ENCODE measurements at places on chromosomes 7 and 10. TPM values are rescaled to one million over a fixed set of nuclear protein-coding genes. Genes with fewer than 3 reads are reported as not detected.
A peak's percentile ranks its signal among the peaks of the same experiment; 100 is the strongest.

DPP6 gene
- total RNA-seq: 0.56 TPM

GRCh38 chr10:47257396-47258120 is 42.4 kb upstream of the GDF10 start:
- DNase-seq: no peak

GRCh38 chr7:108604307-108605077 is 34.8 kb downstream of the DNAJB9 start:
- no peak for DNase-seq

GRCh38 chr10:992871-993270 is 4.6 kb downstream of the GTPBP4 start:
- DNase-seq: no peak

LRRC4 gene
- 8.3 TPM for total RNA-seq

GRCh38 chr10:4849555-4850242 is 23.7 kb downstream of the AKR1E2 start:
- peak; percentile 92 for DNase-seq

EBLN1 gene
- not detected for total RNA-seq

DNA sequence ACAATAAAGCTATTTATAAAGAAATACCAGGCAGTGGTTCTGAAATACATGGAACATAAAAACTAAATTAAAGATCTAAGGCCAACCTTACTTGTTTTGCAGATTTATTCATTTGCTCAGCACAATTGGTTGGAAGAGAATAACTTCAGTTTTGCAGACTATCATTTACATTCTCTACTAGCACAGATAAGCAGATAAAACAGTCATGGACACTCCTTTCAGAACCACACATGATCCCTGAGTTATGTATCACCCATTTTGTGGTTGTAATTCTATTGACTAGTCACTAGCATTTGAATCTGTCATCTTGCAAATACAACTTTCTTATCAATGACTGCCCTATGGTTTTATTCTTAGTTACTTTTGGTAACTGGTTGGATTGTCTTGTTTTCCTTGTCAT is 45.1 kb downstream of the PRKAR2B start:
- DNase-seq: no peak

PRSS37 gene
- not detected for total RNA-seq

DNA sequence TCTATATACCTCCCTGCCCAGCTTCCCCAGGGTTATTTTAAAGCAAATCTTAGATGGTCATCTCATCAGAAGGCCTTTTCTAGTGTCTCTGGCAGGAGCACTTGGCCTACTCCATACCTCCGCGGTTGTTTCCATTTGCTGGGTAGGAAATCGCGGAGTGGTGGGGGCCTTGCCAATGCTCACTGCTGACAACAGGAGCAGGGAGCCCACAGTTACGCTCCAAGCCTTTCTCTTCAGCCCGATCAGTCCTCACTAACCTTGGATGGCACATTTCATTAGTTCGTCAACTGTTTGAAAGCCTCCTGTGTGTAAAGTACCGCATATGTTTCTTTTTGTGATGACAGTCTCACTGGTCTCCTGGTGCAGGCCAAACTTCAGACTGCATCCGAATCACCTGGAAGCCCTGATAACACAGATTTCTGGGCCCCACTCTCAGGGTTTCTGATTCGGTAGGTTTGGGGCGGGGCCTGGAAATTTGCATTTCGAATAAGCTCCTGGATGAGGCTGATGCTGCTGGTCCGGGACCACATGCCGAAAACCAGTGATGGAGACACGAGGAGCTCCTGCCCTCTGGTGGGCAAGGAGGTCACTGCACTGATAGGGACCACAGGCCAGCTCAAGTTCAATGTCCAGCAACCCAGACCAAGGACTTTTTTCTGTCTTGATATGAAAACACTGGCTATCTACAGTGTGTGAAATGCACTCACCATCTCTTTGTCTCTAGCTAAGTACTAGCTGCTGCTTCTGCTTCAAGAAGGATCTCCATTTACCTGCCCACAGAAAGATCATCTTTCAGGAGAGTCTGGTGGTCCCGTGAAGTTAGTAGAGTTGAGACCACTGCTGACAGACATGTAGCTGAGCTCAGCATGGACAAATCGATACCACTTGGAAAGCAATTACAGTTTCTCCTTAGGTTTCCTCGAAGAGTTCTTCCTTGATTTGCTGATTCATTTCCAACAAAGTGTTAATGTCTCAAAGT is 14.0 kb downstream of the LRGUK start:
- DNase-seq: peak; percentile 73

AKR1C1 gene
- total RNA-seq: 119 TPM

JAKMIP3 gene
- total RNA-seq: 1.1 TPM

- DNase-seq: no peak
Measured at GRCh38 chr7:36638586-36639263, 85.6 kb downstream of the AOAH start.

GRCh38 chr7:30225863-30226613 is 58.4 kb upstream of the ZNRF2 start:
- DNase-seq: peak; percentile 60

DNA sequence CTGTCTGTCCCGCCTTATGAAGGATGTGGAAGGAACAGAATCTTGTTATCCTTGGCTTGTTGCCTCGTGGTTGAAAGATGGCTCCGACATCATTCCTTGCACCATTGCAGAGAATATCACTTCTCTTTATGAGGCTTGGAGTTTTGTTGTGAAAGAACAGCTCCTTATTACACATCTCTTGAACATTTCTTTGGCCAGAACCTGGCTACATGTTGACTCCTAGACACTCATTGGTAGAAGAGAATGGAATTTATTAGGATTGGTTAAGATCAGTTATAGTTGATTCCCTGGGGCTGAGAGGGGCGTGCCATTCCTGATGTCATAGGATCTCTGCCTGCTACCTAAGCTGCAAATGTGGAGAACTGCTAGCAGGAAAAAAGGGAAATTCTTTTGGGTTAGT is 180.5 kb upstream of the CTBP2 start:
- DNase-seq: no peak

GRM3 gene
- not detected for total RNA-seq

GRCh38 chr7:156478486-156478885 is 162.1 kb upstream of the RNF32 start:
- no peak for DNase-seq

DNA sequence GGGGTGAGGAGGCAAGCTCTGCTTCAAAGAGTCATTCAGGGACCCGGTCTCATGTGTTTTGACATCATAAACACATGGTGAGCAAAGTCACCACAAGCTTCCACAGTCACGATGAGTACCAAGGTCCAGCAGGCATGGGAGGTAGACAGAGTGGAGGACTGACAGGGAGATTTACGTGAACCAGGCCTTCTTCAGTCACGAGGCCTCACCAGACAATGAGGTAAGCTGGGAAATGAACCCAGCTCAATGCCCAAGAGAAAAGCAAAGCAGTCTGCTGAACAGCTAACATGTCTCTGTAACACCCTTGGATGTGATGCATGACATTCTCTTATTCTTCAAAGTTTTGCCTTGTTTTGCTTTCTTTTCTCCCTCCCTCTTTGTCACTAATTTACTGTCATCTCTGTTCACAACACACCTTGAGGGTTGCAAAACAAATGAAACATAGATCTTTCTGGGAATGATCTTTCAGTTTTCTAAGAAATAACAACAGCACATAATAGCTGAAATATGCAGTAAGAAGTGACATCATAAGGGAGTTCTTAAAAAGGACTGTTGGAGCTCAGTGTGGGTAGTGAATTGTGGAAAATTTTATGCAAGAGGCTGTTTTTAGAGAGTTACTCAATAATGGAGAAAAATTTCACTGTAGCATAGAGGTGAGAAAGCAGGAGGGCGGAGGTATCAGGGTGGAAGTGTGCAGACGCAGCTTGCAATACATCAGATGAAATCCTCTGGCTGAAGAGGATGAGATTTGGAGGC is 9.0 kb downstream of the PPP1R17 start:
- no peak for DNase-seq

CTAGE15 gene
- not detected for total RNA-seq

DNA sequence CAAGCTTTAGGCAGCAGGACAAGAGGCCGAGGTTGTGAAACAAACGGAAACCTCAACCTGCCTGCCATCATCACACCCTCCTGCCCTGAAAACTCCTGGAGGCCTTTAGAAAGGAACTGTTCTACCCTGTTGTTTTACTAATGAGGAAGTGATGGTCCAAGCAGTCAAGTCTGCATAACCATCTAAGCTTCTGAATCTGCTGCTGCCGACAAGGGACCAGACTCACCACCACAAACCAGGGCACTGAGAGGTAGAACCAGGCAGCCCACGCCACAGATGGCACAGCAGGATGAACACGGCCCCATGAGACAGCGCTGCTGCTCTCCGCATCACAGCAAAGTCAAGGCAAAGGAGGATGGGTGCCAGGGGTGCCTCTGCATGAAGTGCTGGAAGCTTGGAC is 209.4 kb downstream of the CELF2 start:
- DNase-seq: no peak

DNA sequence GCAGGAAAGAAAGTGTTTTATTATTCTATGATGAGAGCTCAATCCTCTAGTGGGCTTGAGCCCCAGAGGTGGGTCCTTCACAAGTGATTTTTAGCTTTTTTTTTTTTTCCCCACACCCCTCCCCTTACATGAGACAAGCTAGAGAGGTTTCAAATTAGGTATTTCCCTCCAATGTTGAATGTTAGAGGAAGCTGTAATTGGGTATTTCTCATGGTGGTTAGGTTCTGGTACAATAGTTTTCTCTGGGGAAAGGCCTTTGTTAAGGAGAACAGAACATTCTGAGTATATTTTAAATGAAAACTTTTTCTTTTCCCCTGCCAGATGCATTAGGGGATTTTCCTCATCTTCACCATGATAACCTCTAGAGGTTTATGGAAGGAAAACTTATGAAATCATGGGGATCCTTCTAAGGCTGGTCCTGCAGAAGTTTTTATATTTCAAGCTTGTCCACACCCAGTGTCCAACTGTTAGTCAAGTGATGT is 1039.7 kb downstream of the NRG3 start:
- DNase-seq: no peak

DNA sequence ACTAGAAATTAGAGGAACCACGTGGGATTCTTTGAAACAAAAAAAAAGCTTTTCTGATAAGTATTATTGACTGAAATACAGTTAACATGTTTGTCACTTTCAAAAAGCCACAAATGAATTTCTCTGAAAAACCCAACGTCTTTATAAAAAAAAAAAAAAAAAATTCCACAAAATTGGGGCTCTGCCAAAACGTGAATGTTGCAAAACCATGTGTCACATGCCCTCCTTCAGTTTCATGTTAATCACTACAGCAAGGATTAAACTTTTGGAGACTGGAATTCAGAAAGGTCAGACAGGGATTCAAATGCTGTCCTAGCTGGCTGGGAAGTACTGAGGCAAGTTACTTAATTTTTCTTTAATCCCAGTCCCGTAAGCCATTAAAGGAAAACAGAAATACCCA is 278.0 kb upstream of the KLF14 start:
- no peak for DNase-seq

DNA sequence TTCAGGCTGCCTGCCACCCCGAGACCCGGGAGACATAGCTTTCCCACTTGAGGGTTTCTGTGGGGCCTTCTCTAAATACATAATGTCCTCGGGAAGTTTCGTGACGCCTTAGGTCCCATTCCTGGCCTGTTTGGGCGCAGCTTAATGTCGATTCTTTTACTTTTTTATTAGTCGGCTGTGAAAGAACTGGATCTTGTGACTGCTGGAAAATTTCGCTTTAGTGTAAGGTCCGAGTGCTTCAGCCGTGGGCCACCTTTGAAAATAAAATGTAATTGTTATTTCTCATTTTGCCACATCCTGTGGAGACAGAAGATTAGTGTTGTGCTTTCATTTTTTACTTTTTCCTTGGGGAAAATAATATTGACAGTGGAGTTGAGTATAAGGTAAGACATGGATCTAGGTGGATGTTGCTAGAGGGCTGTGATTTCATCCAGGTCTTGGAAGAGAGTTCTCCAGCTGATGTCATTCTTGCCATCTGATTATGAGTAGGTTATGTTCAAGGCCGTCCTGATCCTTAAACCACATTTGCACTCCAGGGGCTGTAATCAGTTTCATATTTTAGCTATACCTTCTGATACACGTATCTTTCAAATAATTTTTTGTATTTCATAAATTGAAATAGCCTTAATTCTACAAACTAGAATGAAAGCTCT is 830 bp downstream of the RAB18 start:
- DNase-seq: no peak

DNA sequence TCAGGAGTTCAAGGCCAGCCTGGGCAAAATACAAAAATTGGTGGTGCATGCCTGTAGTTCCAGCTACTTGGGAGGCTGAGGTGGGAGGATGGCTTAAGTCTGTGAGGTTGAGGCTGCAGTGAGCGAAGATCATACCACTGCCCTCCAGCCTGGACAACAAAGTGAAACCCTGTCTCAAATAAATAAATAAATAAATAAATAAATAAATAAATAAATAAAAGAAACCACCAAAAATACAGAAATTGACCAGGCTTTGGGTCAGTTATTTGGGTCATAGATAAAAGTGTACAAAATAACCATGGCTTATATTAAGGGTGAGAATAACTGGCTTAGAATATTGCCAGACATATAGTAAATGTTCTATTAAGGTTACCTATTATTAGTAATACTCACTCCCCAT is 129.2 kb downstream of the NEUROD6 start:
- DNase-seq: no peak

- no peak for DNase-seq
Measured at GRCh38 chr10:103188853-103189252, 4.2 kb downstream of the NT5C2 start.

GRCh38 chr7:79420464-79420863 is 33.0 kb downstream of the MAGI2 start:
- no peak for DNase-seq

DNA sequence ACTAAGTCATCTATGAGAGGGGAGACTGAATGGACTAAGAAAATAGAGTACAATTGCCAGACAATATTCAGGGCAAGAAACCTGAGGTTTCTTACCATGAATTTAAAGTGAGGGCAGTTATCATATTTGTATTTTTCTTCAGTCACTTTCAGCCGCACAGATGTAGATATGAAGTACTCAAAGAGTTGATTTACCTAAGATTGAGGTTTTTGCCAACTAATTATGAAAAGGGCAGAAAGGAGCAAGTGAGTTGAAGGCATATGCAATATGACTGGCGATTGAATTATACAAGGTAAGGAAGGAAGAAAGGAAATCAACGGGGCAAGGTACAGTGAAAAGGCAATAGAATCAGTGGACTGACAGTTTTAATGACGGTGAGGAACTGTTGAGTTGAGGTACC is 17.8 kb downstream of the CNOT4 start:
- no peak for DNase-seq

GRCh38 chr7:135692055-135692454 is 29.7 kb downstream of the STMP1 start:
- no peak for DNase-seq

DNA sequence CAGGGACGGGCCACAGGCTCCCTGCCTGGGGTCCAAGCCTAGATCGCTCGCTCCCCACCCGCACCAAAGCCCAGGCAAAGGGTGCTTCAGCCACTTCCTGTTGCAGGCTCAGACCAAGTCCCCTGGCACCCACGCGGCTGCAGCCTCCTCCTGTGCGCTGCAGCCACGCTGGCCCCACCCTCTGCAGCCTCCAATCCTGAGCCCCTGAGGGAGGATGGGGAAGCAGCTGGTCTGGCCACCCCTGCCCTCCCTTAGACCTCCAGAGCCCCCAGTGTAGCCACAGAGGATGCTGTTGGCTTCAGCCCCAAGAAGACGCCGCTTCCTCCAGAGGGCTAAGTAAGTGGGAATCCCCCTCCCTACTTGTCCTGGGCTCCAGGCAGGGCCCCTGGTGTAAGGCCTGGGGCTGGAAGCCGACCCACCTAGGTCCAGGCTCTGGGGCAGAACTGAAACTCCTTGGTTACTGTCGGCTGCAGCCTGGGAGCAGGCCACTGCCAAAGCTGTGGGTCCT is 9.4 kb downstream of the LIMK1 start:
- DNase-seq: no peak

- DNase-seq: no peak
Measured at GRCh38 chr7:17130281-17131059, 168.0 kb upstream of the AHR start.

- DNase-seq: no peak
Measured at GRCh38 chr7:150421831-150422230, 28.6 kb upstream of the GIMAP8 start.

Measured in left cardiac atrium (tissue), 4 donors.